ENCODE measurements at places on chromosomes 5 and 9.

- no peak for DNase-seq
These were observed 72.7 kb upstream of the ORM1 start for GRCh38 chr9:114250235-114250568.

- DNase-seq = no peak
These were observed 105.0 kb upstream of the PRSS3 start for GRCh38 chr9:33690143-33690933.

- DNase-seq = no peak
These were observed 274.5 kb upstream of the PTGER4 start for GRCh38 chr5:40405230-40405629.

GRCh38 chr5:142360051-142360498 lies 35.3 kb upstream of the SPRY4 start:
- DNase-seq = no peak

- no peak for DNase-seq
These were observed 203.3 kb upstream of the CDH9 start for GRCh38 chr5:27241564-27242257.

- no peak for DNase-seq
These were observed 409.6 kb upstream of the MPDZ start for GRCh38 chr9:13688990-13689600.

DNA sequence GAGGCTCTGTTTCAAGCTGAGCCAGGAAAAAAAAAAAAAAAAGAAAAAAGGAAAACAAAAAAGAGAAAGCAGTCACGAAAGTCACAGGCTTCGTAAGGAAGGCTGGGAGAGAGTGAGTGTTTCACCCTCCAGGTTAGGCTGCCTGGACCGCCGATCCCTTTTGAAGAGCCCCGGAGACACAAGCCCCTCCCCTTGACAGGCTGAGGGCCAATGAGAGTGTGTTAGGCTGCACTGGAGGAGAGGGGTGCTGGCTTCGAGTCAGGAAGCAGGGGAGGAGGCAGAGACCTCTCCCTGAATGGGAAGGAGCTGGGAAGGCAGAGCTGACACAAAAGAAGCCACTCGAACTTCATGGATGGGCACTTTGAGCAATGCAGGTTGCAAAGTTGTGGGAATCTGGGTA lies at the start of gene NMUR2:
NMUR2 (minus strand) TSS at position 135 of the 400 bp plus-strand sequence. CDS start 166 bp downstream, outside the sequence.
- no peak for DNase-seq

DNA sequence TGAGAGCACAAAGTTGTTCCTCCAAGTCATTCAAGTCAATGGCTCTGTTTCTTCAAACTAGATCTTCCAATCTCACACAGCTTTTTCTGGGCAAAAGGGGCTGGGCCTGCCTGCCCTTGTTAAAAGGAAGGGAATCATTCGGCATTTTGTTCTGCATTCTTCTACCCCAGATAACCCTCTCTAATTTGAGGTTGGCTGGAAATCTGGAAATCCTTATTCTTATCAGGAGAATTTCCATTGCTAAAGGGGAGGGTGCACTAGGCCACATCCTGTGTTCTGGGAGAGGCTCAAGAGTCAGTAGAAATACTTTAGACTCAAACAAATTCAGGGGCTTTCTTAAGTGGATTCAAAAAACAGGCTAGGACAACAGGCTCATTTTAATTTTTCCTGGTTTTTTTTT lies 384.7 kb upstream of the ZNF462 start:
- DNase-seq = no peak

DNA sequence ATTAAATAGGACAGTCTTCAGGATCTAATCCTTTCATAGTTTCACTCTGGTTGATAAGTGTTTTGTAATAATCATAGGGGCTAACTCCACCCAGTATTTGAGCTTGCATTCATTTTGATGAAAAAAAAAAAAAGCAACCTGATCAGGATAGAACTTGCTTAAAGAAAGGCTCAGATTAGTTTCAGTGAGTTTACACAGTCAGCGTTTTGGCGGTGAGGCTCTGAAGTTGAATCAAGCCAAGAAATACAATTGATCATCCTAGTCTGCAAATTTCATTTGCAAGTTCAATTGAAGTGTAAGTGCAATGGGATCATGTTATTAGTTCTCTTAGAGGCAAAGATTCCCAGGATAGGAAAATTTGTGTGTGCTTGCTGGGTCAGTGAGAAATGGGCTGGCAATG lies 159.7 kb upstream of the ELL2 start:
- DNase-seq = no peak

DNA sequence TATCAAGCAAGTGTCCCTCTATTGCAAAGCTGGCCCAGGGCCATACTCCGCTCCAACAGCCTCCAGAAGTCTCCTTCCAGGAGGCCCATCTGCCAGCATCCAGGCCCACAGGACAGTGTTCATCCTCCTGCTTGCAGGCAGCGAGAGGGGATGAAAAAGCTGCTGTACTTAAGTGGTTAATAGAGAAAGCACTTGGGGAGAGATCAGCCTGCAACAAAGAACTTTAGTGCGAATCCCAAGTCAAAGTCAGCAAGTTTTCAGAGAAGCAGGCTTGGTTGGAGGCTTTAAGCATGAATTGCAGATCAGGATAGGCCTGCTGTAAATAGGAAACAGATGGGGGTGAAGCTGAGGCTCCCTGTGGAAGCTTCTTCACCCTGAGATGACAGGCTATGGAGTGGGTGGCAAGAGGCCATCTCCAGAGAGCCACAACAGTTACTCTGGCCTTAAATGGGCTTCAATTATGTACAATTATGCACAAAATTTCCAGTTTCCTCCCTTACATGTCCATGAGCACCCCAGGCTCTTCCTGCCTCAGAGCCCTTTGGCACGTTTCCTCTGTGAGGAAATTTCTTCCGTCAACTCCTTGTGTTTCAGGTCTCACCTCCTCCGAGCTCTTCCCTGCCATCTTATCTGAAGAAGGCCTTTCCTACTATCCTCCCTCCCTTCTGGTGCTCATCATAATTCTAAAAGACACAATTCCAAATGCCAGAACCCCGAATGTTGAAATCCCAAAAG lies 98.0 kb upstream of the NR3C1 start:
- DNase-seq = no peak
